ENCODE measurements at places on chromosomes 6 and 20. TPM values are rescaled to one million over a fixed set of nuclear protein-coding genes. Genes with fewer than 3 reads are reported as not detected.

The SLC17A2 gene
- total RNA-seq: not detected

The FRK gene
- total RNA-seq: 8.5 TPM

The PARD6B gene
- total RNA-seq: 23.5 TPM

The FLOT1 gene
- total RNA-seq: 148 TPM

The PHACTR3 gene
- total RNA-seq: 4.1 TPM

The PPIL6 gene
- total RNA-seq: 8.4 TPM

The ARMC12 gene
- total RNA-seq: 0.90 TPM

The PHF3 gene
- 44.5 TPM for total RNA-seq

The TMEM151B gene
- total RNA-seq: not detected

The IL20RA gene
- 6.0 TPM for total RNA-seq

The COL10A1 gene
- 26.6 TPM for total RNA-seq

The SLC17A9 gene
- total RNA-seq: 18.1 TPM

The KCNQ2 gene
- not detected for total RNA-seq

The TPBG gene
- 12.6 TPM for total RNA-seq

The GPR63 gene
- total RNA-seq: 0.71 TPM

The GABRR1 gene
- not detected for total RNA-seq

The OGFR gene
- total RNA-seq: 40.9 TPM

The ADTRP gene
- 11.4 TPM for total RNA-seq

The GLP1R gene
- total RNA-seq: not detected

The PSORS1C1 gene
- total RNA-seq: 11.7 TPM

The TULP1 gene
- not detected for total RNA-seq

The MTFR2 gene
- total RNA-seq: 1.6 TPM

The SLC24A3 gene
- 4.4 TPM for total RNA-seq

The GNRH2 gene
- total RNA-seq: 0.63 TPM

The TRERF1 gene
- total RNA-seq: 6.7 TPM

The OOEP gene
- total RNA-seq: 0.38 TPM

The KATNA1 gene
- 11.6 TPM for total RNA-seq

The CST4 gene
- not detected for total RNA-seq

The VEGFA gene
- 154 TPM for total RNA-seq

The TBX18 gene
- 0.60 TPM for total RNA-seq

The HMGCLL1 gene
- 4.5 TPM for total RNA-seq

The IMPG1 gene
- not detected for total RNA-seq

The DDO gene
- 2.4 TPM for total RNA-seq

Data from left lung (tissue), 14 donors.